A549 (cell line): ENCODE measurements at places on chromosomes 3 and 15.

DNA sequence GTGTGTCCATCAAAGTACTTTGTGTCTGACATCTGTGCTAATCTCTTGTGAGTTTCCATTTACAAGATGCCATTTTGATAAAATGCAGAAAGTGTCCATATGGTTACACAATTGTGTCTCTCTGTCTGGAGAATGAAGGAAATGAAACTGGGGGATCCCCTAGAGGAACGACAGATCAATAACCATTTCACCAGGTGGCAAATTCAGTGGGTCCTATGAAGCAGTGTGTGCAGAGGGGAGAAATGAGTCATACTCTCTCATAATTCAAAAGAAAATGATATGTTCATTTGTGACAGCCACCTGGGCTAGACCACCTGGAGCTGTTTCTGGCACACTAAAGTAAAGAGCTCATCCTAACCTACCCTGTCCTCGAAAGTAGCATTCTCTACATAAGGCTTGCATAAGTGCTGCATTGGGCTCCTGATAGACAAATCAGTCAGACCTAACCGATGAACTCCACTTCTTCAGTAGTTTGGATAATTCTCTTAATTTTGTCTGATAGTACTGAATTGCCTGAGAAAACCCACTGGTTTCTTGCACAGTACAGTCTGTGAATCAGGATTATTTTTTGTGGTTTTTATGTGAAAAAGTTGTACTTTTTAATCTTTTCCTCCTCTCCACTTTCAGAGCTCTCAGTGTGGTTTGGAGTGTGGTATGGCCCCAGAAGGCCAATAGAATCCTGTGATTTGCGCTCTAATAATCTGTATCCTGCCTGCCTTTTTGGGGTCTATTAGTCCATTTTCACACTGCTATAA lies 10.3 kb upstream of the CD47 start:
- DNase-seq = no peak

GRCh38 chr3:116425126-116425525 lies 20.2 kb downstream of the LSAMP start:
- DNase-seq = no peak

DNA sequence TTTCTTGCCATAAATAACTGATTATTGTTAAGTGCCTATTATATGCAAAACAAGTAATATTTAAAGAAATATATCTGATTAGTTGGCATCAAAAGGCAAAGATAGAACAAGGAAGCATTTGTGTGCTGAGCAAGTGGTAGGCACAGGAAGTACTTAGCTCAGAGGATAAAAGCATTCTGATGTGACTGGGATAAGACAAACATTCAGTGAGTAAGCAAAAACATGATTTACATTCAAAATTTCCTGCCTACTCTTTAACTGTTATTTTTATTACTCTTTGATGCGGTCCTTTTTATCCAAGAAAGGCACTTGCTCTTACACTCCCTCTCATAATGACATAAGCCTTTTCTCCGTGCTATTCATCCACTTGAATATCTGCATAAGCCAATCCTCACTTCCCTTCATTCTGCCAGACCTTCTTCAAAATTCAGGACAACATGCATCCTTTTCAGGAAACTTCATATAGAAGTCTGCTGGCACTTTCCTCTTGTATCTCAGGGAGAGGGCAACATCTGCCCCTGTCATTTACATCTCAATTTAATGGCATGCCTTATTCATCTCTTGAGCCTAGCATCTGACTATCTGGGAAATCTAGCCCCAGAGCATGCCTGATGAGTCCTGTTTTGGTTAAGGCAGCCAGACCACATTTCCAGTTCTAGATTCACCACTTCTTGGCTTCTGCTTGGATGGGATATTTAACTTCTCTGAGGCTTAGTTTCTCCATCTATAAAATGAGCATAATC lies 478.2 kb upstream of the ROBO2 start:
- DNase-seq = no peak

GRCh38 chr3:44477312-44478030 lies at the start of gene ZNF445:
ZNF445 (minus strand) TSS chr3:44477670; CDS start chr3:44455549, 22,121 bp downstream.
- DNase-seq = peak; percentile 80

GRCh38 chr3:122263974-122264588 lies 61.0 kb upstream of the CSTA start:
- DNase-seq = no peak

DNA sequence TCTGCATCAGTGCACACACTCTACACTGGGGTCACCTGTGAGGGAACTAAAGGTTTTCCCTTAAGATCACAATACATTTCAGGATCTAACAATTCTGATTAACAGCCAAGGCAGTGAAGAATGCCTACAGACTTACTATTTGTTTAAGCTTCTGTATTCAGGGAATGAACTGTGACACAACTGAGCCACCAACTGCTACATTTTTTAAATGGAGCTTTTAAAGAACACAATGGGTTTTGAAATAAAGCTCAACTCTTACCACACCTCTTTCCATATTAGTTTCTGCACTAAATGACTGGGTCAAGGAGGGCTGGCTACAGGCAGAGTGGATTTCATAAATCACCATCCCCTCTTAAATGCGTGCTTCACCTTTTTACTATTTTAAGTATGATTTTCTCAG lies 100.2 kb downstream of the TMCC1 start:
- DNase-seq = peak; percentile 11

GRCh38 chr3:111802163-111802625 lies 56.9 kb upstream of the PHLDB2 start:
- no peak for DNase-seq

DNA sequence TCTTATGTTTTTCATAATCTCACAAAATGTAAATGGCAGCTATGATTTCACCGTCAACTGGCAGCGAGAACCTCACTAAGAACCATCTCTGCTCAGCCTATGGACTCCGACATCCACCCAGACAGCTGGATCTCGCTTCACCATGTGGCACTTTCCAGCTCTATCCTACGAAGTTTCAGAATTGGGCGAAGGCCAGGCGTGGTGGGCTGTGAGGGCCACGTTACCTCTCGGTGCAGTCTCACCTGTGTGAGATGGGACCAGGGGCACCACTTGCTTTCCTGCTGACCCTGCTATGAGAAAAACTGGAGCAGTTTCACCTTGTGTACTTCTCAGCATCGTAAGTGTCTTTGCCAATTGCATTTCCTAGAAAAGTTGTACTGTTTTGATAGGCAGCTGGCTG lies 32.3 kb downstream of the CHDH start:
- DNase-seq = no peak

- DNase-seq = no peak
Measured at GRCh38 chr15:51094606-51095569, at the start of gene TNFAIP8L3. TNFAIP8L3 (minus strand) TSS chr15:51094906; CDS start chr15:51094595, 311 bp downstream.

GRCh38 chr15:92705764-92706163 lies 50.2 kb upstream of the FAM174B start:
- DNase-seq = no peak

- DNase-seq = no peak
Measured at GRCh38 chr3:155248531-155249187, 44.8 kb downstream of the STRIT1 start.

- no peak for DNase-seq
Measured at GRCh38 chr3:183013856-183014255, 33.5 kb upstream of the DCUN1D1 start.

DNA sequence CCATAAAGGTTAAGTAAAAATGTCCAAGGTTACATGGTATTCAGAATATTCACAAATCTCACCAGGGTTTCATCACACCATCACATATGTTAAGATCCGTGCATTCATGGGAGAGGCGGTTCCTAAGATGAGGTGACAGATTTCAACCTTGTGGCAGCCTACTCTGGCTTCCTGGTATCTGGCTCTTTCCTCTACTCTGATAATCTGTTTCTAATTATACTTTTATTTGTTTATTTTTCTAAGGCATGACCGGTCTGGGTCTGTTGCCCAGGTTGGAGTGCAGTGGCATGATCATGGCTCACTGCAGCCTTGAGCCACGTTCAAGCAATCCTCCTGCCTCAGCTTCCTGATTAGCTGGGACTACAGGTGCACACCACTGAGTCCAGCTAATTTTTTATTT lies 34.4 kb downstream of the RAF1 start:
- no peak for DNase-seq

DNA sequence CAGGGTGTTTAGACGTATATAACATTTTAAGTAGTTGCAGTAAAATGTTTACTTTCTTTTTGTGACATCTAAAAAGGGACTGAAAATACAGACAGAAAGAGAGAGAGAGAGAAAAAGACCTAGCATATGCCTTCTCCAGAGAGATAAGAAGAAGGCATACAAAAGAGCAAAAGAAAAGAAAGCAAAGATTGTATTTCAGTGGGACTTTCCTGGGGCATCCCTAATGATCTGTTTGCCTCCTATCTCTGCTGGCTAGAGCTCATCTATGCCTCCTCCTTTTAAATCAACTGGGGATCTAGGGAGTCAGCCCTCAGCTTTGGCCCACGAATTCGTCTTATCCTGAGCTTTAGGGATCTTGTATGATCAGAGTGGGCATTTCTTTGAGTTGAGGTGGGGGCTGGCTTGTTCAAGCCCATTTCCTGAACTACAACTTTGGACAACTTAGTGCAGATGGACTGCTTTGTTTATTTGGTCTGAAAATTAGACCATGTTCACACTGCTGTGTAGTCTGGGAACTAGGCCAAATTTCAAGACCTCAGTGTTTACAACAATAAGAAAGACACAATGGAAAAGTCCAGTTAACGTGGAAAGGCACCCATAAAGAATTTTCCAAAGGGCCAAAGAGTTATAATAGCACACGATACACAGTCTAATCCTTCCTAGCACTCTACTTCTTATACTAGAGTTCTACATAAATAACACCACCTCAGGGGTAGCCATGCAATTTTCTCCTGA lies 61.0 kb downstream of the ATP8B4 start:
- no peak for DNase-seq

GRCh38 chr3:172115787-172116186 lies 76.4 kb downstream of the FNDC3B start:
- no peak for DNase-seq

DNA sequence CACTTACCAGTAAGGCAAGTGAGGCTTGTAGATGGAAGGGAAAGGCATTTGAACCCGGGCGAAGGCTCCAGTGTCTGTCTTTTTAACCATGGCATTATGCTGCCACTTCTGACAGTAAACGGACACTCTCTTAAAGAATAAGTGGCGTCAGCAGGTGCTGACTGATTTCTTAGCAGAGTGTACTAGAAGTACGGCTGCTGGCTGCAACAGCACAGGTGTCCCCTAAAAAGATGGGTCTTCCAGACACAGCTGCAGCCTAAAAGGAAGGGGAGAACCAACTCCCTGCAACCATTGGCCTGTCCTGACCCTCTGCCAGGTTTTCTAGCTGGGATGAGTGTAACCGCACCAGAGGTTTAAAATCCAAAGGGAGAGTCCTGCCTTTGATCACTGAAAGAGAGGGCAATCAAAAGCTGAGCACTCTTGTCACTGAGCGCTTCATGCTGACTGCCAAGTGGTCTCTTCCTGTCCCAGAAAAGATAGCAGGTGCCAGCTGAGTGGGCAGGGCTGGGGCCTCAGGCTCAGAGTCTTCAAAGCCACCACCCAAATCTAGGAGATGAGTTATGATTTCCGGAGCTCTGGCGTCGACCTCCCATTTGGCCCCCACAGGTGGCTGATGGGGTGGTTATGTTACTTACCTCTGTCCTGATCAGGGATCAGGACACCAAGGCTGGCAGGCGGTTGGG lies 255.8 kb downstream of the SLCO3A1 start:
- DNase-seq = no peak

DNA sequence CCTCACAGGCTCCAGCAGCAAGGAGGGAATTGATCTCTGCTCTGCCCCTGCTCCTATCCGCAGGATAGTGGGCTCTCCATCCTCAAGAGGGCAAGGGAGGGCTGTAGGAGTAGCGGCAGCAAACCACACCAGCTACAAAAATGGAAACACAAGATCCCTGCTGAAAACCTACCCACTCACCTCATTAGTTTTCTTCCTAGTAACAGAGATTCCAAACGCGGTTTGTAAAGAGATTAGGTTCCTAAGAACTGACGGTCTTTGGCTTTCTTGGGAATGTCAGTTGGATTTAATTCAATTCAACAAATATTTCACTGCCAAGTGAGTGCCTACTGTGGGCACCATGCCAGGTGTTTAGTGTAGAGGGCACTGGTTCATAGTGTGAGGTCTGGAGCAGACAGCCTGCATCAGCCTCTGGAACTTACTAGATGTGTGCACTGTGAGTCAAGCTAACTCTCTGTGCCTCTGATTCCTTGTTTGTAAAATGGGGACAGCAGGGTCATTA lies 84.7 kb downstream of the MRPL46 start:
- DNase-seq = peak; percentile 88

DNA sequence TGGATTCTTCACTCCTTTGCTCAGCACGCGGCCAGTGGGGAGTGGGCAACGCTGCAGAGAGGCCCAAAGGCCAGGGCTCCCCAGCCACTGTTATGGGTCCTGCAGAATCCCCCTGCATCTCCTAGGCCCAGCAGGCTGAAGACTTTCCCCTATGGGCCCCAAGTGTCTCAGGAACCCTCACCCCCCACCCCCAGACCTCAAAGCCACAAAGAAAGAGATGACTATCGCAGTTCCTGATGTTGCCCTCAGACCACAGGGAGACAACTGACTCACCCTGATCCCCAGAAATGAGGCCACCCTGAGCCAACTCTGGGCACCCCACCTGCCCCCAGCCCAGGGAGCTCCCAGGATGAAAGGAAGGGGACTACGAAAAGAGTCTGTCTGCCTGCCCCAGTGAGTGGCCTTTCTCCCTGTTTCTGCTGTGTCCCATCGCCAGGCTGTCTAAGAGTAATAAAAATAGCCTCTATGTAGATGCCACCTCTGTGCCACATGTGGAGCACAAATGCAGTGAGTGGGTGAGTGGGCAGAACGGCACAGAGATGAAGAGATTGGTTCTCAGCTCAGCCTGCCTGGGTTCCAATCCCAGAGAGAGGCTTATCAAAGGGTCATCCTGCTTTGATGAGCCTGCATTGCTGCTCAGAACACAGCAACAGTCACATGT lies 283.0 kb downstream of the UACA start:
- no peak for DNase-seq

DNA sequence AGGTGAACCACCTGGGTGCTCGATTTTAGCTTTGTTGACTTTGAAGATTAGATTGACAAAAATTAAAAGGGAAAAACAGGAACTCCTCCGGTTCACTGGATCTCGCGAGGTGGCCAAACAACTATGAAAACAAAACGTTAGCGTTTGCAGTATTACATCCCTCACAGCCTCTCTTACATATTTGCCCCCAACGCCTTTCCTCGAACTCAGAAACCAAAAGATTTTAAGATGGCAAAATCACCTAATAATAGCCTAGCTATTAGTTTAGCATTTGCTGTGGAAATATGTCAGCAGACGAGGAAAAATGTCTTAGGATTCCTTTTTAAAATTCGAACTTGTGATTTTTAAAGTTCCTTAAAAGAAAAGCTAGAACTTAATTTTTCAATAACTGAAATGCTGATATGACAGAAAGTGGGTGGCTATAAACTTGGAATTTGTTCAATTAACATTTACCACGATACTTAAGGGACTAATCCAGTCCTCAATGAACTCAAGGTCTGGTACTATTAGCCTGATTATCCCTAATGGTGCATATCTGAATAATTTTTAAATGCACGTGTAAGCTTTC lies 491 bp upstream of the SENP7 start:
- DNase-seq = no peak

DNA sequence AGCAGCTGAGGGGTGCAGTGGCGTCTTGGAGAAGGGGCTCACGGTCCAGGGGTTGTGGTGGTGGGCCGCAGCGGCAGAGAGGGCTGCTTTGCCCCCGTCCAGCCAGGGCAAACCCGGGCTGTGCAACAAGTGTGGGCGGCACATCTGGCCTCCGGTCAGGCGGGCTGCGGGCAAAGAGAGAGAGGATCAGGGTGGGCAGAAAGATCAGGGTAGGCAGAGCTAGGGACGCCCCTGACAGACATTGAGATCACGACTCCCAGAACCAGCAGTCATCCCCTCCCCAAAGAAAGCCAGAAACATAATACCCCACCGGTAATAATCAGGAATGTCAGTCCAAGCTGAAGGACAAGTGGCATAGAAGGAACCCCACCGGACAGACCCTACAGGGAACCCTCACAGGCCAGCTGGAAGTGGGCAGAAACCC lies 6.8 kb downstream of the GATA2 start:
- no peak for DNase-seq

GRCh38 chr15:74010929-74011540 lies 16.5 kb downstream of the PML start:
- DNase-seq = no peak
